ENCODE measurements at places on chromosomes 12 and 14.

DNA sequence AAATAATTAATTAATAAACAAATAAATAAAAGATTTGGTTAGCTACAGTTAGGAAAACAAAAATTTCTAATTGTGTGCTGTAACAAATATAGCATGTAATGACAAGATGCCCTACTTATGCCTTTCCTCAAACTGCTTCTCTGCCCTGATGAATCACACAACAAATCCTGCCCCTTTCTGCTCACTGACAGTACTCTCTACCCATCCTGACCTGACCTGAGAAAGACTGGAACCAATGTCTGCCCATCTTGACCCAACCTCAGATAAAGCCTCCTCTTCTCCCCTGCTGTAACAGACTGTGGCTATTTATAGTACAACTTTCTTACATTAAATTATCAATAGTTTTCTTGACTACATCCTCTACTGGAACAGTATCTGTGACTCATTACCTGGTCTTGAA lies 43.7 kb downstream of the PPP1R13B start:
- no peak for DNase-seq

DNA sequence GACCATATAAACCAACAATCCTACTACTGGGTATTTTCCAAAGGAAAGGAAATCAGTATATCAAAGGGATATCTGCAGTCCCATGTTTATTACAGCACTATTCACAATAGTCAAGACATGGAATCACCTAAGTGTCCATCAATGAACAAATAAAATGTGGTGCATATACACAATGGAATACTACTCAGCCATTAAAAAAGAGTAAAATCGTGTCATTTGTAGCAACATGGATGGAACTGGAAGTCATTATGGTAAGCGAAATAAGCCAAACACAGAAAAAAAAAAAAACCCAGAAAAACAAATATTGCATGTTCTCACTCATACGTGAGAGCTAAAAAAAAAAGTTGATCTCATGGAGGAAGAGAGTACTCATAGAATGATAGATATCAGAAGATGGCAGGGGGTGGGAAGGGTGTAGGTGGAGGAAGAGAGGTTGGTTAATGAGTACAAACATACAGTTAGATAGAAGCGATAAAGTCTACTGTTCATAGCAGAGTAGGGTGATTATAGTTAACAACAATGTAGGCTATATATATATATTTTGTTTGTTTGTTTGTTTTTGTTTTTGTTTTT lies 49.3 kb downstream of the BCAT1 start:
- no peak for DNase-seq

- no peak for DNase-seq
Measured at GRCh38 chr12:113962733-113963132, 3.4 kb downstream of the RBM19 start.

DNA sequence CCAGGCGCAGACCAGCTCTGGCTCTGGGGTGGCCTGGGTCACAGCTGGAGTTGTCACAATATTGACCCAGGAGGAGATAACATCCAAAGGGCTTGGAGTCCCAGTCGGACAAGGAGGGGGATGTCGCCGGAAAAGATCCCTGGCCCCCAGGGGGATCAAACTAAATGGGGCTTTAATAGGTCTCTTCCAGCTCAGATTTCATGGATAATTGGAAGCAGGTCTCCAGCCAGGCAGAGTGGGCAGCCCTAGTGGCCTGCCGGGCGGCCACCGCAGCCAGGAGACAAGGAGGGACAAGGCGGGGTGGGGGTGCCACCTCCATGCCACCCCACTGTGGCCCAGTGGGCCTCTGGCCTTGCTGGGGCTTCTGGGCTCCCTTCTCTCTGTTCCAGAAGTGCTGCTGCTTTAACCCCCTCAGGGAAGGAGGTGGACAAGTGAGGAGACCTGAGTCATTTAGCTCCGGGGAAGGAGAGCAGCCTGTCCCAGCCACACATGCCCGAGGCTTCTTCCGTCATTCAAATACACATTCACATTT lies 23.1 kb upstream of the PGF start:
- DNase-seq, result no peak

GRCh38 chr12:115338566-115339294 lies 654.8 kb upstream of the TBX3 start:
- DNase-seq, result no peak

DNA sequence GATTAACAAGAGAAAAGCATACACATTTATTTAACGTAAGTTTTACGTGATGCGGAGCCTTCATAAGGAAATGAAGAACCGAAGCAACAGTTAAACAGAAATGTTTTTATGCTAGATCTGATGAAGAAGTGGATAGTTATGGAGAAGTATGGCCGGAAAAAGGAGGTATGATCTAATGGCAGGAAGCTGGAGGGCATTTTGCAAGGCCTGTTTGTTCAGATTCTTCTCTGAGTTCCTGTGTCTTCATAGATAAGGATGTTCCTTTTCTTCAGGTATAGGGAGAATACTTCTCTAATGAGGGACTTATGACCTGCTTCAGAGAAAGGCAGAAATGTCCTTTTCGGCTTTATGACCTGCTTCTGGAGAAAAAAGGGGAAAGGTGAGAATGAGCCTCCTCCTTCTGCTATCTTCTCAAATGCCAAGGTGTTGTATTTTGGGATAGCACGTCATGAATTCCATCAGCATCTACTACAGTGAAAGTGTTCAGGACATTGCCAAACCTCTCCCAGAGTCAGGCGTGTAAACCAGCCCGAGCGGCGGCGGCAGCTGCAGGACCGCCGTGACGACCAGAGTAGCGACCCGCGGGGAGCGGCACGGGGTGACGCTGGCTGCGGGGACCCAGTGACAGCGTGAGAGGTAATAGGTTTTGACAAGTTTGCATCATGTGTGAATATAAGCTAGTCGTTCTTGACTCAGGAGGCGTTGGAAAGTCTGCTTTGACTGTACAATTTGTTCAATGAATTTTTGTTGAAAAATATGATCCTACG lies 33.7 kb upstream of the SGPP1 start:
- DNase-seq, result no peak

DNA sequence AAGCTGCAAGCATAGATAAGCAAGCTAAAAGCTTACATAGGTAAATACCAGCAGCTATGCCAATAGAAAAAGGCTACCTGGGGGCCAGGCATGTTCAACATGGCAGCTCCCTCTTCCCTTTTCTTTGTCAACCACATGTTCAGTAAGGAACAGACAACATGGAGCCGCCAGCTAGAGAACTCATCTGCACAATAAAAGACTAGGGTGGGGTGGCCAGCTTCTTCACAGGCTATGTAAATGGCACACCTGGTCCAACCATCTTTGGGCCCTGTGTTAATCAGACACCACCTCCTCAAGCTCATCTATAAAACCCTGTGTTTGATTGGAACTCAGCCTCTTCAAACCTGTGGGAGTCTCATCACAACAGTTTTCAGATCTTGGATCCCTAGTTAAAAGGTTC lies 129.7 kb upstream of the TMPO start:
- no peak for DNase-seq

- DNase-seq, result no peak
Measured at GRCh38 chr12:121905746-121906145, 12.6 kb upstream of the CFAP251 start.

GRCh38 chr12:59329462-59329861 lies 266.4 kb upstream of the SLC16A7 start:
- DNase-seq, result no peak

DNA sequence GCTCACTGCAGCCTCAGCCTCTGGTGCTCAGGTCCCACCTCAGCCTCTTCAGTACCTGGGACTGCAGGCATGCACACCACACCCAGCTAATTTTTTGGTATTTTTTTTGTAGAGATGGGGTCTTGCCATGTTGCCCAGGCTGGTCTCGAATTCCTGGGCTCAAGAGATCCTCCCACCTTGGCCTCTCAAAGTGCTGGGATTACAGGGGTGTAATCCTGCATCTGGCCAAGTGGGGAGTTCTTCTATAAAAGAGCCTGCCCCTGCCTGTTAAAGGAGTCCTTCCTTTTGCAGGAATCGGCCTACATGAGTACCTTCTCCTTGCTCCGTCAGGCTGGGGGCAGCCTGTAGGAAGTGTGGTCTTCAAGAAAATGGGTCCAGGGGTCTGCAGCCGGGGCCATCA lies 54.1 kb upstream of the RASSF3 start:
- no peak for DNase-seq

DNA sequence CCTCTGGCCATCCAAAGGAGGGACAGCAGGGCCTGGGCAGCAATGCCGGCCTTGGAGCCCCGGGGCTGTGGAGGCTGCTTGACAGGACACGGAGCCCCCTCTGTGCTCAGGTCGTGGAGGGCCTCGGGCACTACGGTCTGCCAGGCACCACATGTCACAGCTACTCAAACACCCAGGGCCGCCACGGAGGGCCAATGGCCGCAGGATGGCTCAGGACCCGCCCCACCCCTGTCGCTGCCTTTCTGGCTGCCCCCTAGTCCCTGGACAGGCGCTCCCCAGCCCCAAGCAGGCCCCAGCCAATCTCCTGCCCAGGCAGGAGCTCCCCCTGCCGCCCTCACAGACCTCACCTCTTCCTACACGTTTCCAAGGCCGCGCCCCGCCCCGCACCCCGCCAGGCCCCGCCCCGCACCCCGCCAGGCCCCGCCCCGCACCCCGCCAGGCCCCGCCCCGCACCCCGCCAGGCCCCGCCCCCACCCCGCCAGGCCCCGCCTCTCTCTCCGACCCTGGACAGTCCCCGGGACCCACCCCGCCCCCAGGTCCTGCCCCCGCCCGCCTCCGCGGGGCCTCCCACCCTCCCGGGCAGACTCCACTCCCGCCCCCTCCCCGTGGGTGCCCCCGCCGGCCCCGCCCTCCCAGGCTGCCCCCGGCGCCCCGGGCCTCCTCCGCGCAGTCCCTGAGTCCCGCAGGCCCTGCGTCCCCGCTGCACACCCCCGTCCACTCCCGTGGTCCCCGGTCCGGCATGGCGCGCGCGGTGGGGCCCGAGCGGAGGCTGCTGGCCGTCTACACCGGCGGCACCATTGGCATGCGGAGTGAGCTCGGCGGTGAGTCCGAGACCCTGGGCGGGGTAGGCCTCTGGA lies at the start of gene ASPG:
Gene ASPG, plus strand, starts transcription at position 669 of the 857 bp plus-strand sequence. Its CDS starts 71 bp downstream, at position 740.
- no peak for DNase-seq

DNA sequence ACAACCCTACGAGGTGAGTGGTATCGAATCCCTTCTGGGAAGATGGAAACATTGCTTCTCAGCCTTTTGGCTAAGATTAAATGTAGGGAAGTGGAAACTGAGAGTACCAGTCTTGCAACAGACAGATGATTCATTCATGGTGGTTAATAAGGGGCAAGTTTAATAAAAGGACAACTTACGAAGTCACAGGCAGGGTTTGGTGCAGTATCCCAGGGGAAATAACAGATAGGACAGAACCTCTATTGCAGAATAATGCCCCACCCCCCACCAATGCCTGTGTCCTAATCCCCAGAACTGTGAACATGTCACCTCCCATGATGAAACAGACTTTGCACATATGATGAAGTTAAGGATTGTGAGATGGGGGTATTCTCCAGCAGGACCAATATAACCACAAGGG lies 212.5 kb downstream of the TBX5 start:
- no peak for DNase-seq

- DNase-seq, result no peak
Measured at GRCh38 chr12:127282786-127283565, 984.0 kb upstream of the TMEM132C start.

DNA sequence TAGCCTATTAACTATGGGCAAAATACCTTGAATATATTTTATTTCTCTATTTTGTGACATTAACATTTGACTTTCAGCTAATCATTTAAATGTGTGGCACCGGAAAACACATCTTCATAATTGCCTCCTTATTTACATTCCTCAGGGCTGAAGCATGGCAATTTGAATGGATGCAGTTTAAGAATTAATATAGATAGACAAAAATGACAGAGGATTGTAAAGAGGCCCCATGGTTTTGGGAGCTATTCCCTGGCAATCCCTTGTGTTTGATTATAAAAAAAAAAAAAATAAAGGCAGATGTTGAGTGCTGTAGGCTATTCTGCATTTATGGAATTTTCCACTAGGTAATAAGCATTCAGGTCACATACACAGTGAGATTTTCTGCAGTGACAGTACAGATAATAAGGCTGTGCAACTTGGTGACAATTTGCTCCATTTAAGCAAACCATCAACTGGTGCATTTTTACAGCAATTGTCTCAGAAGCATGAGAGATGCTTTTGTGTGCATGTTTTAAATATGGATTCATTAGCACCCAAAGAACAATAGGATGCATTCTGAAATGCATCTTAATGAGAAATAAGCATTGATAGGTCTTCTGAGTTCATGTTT lies 123.2 kb upstream of the SLC38A4 start:
- DNase-seq, result no peak

DNA sequence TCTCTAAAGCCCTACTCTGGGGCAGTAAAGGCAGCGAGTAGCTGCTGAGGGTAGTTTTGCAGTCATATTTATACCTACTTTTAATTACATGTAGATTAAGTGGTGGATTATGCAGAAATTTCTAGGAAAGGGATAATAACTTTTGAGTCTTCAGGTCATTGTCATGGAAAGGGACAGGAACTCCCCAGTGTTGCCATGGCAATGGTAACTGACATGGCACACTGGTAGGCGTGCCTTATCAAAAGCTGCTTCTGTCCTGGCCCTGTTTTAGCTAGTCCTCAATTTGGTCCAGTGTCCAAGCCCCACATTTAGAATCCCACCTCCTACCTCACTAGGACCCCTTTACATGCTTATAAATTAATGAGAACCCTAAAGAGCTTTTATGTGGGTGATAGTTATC lies 303.1 kb downstream of the VRK1 start:
- DNase-seq, result no peak

GRCh38 chr14:105336477-105337287 lies 22.1 kb downstream of the PACS2 start:
- no peak for DNase-seq

GRCh38 chr14:55207832-55208231 lies 16.4 kb upstream of the DLGAP5 start:
- DNase-seq, result no peak

GRCh38 chr14:93041830-93042229 lies 73.9 kb downstream of the ITPK1 start:
- DNase-seq, result no peak

DNA sequence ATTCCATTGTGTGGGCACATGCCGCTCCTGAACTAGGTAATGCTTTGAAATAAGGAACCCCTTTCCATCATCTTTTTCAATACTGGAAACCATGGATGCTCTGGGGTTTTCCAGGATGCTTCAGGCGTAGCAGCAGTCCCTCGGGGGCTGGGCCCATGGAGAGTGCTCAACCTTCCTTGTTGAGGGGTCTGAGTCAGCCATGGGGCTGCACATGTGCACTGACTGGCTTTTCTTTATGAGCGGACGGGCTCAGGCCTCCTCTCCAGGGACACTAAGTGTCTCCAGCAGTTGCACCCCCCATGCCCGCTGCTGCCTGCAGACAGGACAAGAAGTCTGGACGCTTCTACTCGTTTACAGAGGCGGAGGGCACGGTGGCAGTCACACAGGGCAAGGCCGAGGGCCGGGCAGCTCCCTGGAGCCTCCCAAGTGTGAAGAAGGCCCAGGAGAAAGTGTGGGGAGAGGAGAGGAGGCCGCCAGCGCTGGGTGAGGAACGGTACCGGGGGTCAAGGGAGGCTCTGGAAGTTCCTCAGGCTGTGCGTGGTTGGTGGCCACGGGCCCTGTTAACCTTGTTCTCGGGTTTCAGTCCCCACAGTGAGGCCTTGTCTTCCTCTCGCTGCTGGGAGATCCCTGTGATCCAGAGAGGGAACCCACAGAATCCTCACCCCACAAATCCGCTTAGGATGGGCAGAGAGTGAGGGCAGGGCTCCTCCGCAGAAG lies 51.2 kb downstream of the TEAD4 start:
- no peak for DNase-seq
